ENCODE measurements at places on chromosomes 5 and 9.

- DNase-seq = no peak
Observed at GRCh38 chr5:13519131-13519530, 425.4 kb downstream of the DNAH5 start.

- DNase-seq = no peak
Observed at GRCh38 chr5:33043343-33043997, 332.3 kb downstream of the NPR3 start.

- no peak for DNase-seq
Observed at GRCh38 chr5:127418974-127419682, 98.3 kb upstream of the PRRC1 start.

GRCh38 chr5:128318691-128319090 lies 219.4 kb downstream of the FBN2 start:
- no peak for DNase-seq

- DNase-seq = no peak
Observed at GRCh38 chr9:135809166-135809565, 98.2 kb downstream of the CAMSAP1 start.

- no peak for DNase-seq
Observed at GRCh38 chr5:154753792-154754191, 1.4 kb upstream of the LARP1 start.

DNA sequence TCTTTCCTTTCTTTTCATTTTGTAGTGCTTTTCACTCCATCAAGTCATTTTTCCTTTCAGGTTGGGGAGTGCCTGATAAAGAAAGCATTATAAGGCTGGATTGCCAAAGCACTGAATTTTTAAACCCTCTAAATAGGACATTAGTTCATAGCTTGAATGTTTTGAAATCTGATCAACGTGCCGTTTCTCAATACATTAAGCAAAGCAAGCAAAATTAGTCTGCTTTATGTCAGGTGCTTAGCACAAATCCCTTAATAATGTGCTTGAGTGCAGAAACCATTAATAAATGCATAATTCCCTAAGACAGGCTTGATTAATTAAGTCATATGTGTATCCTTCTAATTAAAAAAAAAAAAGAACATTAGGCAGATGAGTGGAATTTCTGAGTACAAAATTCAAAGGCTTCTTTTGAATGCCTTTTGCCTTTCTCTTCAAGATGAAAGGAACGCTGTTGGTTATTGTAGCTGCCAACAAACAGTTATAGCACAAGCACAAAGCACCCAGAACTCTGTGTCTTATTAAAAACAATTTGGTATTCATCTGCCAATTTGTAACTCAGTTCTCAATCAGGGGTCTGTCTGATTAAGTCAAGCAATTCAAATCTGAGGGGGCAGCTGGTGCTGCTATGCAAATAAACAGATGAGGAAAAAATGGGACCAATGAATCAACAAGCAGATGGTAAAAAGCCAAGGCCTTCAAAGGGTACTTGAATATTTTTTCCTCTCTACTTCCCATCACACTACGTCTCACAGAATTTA lies 233.7 kb downstream of the TLE1 start:
- DNase-seq = no peak

DNA sequence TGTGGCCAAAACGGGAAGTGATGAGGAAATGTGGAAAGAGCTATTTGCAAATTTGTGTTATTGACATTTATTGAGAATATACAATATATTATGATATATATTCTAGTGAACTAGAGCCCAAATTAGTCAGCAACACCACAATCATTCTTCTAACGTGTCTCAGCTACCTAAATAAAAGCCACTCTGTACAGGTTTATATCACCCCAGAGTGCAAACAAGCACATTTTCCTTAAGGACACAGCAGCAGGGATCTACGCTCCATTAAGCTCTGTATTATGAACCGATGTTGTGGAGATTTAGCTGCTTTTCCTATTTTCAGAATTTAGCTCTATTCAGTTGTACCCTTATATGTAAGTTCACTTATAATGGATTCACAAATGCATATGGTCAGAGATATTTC lies 77.9 kb downstream of the CDH18 start:
- DNase-seq = no peak

DNA sequence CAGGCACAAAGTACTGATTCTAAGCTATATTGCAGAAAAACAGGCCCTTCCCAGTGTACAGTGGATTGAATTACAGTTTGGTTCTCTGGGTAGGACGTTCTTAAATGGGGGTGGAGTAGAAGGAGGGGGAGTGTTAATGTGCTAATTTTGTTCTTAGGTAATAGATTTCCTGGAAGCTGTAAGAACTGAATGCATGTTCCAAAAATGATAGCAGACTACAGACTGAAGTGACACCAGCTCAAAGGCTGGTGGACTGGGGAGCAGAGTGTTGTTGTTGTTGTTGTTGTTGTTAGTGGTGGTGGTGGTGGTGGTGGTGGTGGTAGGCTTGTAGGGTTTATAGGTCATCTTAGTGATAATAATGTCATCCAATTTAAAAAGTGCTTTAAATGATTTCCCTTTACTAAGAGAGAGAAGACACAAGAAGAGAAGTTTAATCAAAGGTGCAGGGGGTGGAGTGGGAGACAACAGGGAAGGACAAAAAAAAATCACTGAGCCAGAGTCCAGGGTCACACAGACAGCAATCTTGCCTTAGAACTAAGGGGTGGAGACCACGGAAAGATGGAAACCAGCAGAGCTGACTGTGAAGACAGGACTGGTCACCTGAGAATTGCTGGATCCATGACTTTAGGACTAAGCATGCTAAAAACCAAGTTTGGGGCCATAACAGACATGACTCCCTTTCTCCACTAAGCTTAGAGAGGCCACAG lies 27.0 kb downstream of the TTLL11 start:
- DNase-seq = no peak

DNA sequence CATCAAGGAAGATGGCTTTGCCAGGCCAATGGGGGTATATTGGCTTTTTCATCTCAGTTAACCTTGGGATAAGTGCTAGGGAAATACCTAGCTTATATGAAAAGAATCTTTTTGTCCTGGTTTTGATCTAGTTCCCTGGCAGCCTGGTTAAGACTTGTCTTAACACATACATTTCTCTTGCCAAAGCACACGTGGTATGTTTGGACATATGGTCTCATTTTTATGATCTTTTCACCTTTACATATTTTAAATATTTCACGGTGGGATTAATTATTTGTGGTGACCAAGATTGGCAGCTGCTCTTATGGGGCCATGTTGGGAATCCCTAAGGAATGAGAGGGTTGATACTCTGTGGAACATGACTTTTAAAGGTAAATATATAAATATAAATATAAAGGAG lies 312.5 kb downstream of the NPR3 start:
- DNase-seq = no peak

- peak; percentile 32 for DNase-seq
Observed at GRCh38 chr5:134465816-134466240, 54.1 kb upstream of the CDKN2AIPNL start.

DNA sequence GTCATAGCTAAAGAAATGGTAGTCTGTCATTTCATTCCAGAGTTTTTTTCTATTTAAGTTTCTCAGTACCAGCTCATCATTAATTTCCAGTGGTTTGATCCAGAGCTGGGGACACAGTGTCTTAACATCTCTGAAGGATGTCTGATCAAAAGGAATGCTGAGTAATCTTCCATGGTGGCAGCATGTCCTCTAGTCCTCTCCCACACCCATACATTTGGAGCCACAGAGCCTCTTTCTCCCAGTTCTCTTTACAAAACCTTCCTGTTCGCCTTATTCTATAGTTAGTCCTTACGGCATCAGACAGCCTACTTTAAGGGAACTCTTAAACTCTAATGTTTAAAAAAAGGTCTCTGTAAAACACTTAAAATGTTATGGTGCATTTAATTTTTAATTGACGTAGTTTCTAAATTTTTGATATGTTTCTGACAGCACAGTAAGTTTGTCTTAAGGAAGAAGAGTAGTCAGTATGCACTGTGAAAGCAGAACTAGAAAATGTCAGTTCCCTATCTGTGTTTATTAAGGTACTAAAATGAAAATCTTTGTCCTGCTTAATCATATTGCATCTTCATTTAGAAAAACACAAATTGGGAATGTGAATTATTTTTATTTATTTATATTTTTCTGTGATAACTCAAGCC lies 96.8 kb downstream of the INIP start:
- DNase-seq = no peak

DNA sequence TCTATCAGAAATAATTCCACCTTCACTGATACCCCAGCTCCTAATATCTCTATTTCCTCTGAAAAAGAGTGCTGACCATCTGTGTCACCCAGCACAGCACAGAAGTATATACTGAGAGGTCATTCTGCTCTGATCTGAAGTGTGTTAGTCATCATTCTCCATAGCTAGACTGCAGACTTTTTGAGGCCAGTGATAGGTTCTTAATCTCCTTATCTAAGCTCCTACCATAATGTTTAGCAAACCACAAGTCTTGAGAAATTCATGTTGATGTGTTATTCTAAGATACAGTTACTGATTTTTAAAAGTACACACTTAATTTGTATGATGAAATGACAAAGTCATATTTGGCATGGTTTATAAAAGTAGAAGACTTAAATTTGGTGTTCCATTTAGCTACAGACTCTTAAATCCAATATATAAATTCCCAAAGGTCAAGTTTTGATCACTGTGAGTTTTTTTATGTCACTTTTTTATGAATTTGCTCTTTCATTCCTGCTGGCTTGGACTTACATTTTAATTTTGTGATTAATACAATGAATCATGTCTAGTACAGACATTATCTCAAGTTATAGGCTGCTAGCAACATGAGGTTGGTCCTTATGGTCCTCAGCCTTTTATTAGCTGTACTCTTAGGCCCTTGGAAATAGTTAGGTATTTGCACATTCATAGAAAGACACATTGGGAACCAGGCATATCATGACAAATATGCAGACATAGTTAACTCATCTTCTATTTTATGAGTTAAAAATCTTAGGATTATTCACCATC lies 380.8 kb downstream of the EBF1 start:
- DNase-seq = no peak

GRCh38 chr9:93057042-93057702 lies 1.3 kb upstream of the SUSD3 start:
- DNase-seq = no peak

- no peak for DNase-seq
Observed at GRCh38 chr5:175025077-175025476, 300.7 kb downstream of the MSX2 start.

DNA sequence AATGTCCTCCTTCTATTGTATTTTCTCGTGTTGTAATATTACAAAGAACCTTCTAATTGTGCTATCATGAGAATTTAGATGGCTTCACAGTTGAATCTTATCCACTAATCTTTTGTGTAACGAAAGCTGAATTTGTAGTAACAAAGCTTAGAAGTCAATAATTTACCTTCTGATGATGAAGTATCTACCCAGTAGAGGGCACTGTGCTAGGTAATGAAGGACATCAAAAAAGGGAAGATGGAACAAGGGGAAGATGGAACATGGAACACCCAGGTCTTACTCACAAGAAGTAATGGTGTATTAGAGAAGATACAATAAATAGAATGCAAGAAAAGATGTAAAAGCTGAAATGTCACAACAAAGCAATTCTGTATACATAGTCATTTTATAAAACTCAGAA lies 131.0 kb upstream of the CCNG1 start:
- no peak for DNase-seq

DNA sequence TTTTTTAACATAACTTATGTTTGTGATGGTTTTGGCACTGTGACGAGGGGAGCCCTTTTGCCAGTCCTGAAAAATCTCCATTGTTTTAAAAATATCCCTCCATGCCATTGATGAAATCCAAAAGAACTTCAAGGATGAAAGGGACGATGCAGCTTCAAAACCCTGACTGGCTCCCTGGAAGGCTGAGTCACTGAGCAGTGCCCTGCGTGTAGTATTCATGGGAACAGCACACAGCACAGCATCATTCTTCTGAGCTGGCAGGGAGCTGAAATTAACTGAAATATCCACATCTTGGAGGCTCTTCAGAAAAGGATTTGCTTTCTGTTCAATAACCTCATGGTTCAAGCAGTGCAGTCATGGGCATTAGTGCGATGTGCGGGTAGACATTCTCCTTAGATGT lies 29.7 kb downstream of the PDE4D start:
- no peak for DNase-seq

DNA sequence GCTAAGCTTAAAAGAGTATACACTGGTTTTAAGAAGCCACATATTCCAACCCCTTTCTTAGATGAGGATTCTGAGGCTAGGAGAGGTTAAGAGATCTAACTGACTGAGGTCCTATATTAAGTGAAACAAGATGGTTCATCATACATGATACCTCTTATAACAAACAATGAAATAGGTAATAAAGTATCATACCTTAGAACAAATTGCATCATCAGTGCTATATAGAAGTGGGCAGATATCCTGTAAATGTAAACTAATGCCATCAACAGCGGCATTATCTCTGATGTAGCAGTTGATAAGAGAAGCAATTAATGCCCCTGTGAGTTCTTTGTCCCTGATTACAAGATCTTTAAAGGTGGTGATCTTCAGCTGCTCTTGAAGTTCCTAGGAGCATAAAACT lies 60.5 kb downstream of the NUP155 start:
- DNase-seq = no peak

GRCh38 chr5:158514319-158514985 lies 585.3 kb downstream of the EBF1 start:
- DNase-seq = no peak

DNA sequence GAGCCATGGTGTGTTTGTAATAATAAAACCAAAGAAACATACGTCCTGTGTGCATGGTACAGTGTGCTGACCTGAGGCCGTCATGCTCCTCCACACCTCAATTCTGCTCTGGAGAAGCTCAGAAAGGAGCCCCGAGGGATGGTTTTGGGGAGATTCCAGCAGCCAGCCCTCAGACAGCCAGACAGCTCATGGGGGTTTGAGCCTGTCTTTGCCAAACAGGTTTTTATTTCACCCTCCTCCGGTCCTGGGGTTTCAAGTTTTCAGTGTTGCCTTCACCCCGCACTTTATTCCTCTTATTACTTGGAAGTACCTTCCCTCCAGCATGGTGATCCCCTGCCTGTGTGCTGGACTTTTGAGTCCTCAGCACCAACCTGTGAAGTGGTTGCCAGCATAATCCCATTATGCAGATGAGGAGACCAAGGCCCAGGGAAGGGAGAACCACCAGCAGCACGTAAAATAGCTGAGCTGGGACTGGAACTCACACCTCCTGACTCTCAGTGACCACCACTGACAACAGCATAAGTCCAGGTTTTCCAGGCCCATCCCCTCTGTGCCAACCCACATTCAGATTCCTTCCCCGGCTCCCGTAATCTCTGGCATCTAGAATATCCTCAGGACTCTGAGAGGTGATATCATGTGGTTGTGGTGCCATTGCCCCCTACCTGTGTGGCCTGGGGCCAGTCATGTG lies 35.1 kb downstream of the TGFBI start:
- no peak for DNase-seq

DNA sequence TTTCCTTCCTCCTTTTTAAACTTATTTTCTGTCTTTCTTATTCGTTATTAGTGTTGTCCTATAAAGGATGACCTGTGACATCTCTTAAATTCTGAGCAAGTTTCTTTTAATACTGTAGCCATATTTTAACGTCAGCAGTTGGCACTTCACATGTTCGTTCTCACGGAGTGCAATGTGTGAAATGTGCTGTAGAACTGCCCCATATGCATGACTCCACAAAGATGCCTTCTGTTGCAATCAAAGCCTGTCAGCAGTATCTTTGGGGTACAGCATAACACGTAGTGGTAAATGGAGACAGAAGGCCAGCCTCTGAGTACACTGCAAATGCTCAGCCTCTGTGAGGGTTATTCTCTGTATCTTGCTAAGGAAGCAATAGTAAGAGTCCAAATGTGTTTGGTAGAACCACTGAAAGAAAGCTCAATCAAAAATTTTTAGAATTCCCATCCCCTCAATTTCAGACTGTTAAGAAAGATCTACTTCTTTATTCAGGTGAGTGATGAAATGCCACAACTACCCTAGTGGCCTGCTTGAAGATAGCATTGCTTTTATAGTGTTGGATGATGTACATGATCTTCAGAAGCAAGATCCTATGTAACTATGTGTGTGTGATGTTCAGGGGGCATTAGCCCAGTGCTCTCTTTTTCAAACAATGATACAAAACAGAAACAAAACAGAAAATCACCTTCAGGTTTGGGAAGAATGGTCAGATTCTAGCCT lies 277.7 kb downstream of the TMEM167A start:
- DNase-seq = no peak
